ENCODE measurements at places on chromosomes 12 and 14.
A peak's percentile ranks its signal among the peaks of the same experiment; 100 is the strongest.

GRCh38 chr14:39071096-39071495 lies 31.9 kb downstream of the SEC23A start:
- no peak for DNase-seq

GRCh38 chr12:119911182-119911581 lies 34.1 kb upstream of the CIT start:
- DNase-seq, result no peak

DNA sequence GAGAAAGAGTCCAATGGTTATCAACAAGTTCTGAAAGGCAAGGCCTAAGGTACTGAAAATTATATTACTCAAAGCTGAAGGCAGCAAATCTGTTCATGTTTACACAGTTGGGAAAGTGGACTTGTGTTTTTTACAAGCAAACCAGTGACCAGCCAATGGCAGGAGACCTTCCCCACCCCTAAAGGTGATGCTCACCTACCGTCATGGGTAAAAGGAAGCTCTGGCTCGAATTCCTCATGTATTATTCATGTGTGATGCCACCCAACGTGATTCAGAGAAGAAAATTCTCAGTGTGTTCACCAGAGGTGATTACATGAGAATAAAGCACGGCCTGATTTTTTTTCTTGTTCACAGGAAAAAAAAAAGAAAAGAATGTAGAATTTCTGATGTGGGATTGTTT lies 1161.2 kb upstream of the SEL1L start:
- no peak for DNase-seq

GRCh38 chr12:116665666-116666304 lies 72.1 kb downstream of the SPRING1 start:
- no peak for DNase-seq

- DNase-seq, result peak; percentile 53
These were observed 944 bp downstream of the CCND2 start for GRCh38 chr12:4274396-4275015.

- DNase-seq, result no peak
These were observed 33.7 kb upstream of the MAP1LC3B2 start for GRCh38 chr12:116525418-116526001.

GRCh38 chr14:36741858-36742257 lies 80.2 kb downstream of the PAX9 start:
- no peak for DNase-seq

- DNase-seq, result no peak
These were observed 18.9 kb downstream of the CCND2 start for GRCh38 chr12:4292341-4293073.

DNA sequence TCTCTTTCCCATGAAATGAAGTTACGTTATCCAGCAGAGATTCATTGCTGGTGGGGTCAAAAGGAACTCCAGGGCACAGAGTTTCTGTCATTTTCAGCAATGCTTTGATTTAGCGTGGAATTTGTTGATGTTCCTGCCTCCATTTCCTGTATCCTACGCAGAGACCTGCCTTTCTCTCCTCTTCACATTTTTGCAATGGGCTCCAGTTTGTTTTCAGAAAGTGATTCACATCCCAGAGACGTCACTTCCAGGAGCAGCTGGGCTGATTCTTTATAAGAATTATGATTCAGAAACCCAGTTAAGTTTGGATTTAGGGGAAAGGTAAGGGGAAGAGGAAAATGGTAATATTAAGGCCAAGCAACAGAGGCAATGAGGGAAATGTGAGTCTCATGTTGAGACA lies 11.6 kb downstream of the RNASE10 start:
- no peak for DNase-seq

DNA sequence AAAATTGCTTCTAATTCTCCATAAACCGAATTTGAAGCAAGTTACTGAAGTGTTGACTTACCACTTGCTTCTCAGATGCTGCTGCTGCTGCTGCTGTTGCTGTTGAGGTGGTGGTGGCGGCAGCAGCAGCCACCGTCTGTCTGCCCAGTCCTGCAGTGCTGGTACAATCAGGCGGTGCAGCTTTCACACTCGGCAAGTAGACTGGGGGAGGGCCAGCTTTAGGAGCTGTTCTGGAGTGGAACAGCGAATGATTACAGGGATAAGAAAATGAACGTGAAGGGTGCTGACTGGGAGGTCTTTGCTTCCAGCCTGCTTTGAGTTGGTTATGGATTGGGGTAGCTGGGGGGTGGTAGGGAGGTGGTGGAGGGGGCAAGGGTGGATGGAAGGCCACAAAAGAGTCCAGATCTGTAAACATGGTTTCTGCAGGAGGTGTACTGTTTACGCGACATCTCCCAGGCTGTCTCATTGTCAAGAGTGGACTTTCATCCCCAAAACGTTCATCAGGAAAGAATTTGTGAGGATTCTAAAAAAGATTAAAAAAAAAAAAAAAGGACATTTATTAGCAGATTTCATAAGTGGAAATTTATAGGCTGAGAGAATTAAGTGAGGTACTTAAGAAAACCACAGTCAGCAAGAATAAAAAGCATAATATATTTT lies 38.8 kb downstream of the UBR7 start:
- no peak for DNase-seq

DNA sequence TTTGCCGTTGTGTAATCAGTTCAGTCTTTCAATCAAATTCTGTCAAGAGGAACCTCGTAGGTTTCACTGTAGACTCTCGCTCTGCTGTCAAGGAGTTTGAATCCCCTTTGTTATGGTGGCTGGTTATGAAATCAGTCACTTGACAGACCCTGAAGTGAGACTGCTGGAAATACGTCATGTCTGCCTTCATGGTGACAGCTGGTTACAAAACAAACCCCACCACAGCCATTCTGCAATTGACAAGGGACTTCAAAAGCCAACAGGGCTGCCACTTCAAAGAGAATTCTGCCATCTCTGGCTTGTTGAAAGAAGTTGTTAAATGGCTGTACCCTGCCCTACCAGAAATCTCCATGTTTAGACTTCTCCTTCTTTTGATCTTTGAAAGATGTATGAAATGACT lies 286.9 kb downstream of the ERC1 start:
- peak; percentile 41 for DNase-seq

DNA sequence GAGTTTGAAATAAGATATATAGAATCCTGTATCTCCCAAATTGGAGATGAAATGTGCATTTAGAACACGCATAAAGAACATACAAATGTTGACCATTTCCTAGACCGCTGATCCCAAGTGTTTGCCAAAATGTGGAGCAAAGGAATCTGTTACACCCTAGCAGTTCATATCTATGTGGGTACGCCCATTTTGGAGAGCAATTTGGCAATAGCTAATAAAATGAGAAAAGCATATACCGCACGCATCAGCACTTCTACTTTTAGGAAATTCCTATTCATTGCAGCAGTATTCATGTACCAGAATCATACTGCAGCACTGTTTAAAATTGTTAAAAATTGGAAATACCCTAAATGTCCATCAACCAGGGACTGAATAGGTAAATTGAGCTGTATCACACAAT lies 937.8 kb downstream of the BCL11B start:
- no peak for DNase-seq

DNA sequence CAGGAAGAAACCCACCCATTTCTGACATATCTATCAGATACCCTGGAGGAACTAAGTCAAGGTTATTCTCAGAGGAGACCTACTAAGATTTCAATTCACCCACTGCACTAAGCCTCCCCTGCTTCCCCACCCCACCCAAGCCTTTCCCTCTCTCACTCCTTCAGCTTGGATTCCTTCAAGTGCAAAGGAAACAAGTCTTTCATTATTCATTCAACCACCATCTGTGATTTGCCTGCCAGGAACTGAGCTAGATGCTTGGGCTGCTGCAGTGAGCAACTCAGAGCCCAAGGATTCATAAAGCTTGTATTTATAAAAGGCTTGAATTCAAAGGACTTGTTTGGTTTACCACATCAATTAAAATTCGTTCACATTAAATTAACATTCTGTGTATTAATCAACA lies 161.3 kb downstream of the GXYLT1 start:
- no peak for DNase-seq

DNA sequence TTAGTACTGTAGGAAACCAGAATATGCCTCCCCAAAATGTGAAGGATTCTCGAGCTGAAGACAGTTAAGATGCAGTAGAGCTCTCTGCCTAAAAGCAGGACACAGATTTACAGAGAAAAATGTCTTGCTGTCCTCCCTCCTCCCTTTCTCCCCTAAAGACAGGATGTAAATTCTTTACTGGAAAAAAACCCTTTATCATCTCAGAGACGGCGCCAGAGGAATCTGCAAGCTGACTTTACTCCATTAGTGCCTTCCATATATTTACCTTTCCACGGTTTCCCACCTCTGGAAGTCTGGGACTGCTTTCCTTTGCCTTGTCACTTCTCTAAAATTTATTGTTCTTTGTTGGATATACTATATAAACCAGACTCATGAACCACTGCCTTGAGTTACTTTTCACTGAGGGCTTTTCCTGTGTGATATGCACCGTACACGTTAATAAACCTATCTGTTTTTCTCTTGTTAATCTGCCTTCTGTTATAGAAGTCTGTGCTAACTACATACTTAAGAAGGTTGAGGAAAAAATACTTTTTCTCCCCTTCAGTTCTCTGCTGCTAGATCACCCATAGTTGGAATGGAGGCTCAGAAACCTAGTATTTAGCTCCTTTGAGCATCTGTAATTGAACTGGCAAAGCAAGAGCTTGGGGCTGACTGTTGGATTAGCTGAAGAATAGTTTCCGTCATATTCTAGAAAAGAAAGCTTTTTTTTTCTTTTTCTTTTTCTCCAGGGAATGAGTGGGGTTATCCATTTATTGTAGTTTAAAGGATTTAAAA lies 99.9 kb downstream of the RAD51B start:
- no peak for DNase-seq

GRCh38 chr12:92492291-92492690 lies 210.5 kb upstream of the PLEKHG7 start:
- DNase-seq, result no peak

GRCh38 chr12:26361964-26362363 lies 166.6 kb downstream of the SSPN start:
- no peak for DNase-seq

DNA sequence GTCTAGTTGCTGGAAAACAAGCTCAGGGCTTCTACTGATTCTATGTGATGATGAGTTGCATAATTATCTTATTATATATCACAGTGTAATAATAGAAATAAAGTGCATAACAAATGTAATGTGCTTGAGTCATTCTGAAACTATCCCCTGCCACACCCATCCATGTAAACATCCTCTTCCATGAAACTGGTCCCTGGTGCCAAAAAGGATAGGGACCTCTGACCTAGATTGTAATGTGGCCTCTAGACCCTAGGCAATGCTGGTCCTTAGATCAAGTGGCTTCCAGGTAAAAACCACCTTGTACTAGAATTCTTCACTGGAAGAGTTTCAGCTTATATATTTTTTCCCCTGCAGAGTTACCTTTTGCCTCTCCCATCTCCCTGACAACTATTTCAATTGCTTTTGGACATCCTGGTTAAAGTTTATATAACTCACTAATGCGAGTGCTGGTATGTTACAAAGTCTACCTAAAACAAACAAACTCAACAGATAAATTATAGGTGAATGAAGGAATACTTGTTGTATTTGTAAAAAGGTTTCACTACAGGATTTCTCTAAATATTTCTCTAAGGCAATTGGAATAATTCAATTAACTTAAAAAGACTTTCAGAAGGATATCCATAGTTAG lies 462.5 kb downstream of the NAV3 start:
- no peak for DNase-seq

- DNase-seq, result no peak
These were observed 787 bp upstream of the PRMT5 start for GRCh38 chr14:22929961-22930364.

DNA sequence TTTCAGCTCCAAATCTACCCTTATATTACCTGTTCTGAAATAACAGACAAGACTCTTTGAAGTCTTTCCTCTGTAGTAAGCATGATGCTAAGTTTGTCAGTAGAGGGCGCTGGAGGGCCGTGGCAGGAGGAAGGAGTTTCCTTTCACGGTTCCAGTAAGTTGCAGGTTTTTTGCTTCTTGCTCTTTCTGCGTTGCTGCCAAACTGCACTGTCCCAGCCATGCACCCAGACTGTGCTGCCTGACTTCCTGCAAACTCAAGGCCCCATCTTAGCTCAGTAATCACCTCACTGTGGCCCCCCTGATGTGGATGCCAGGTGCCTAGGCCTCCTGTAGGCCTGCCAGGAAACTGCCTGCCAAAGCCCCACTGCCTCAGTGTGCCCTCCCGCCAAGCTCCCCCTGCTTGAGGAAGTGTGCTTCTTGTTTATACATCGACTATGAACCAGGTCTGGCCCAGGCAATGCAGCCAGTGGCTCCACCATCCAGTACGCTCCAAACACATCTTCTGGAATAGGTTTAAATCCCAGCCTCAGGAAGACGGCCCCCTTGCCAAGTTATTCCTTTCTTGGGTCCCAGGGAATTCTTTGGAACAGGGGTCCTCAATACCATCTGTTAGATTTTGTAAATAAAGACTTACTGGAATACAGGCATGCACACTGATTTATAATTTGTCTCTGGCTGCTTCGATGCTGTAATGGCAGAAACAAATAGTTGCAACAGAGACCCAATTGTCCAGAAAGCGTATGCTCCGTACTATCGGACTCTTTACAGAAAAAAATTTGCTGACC lies 193.7 kb upstream of the LRIG3 start:
- peak; percentile 80 for DNase-seq

GRCh38 chr14:93832665-93833064 lies 44.4 kb upstream of the PRIMA1 start:
- no peak for DNase-seq

- no peak for DNase-seq
These were observed 98.5 kb downstream of the BCL11B start for GRCh38 chr14:99173506-99173905.
